ENCODE measurements at places on chromosomes 7 and 10.

GRCh38 chr7:113289140-113289740 lies 170.9 kb upstream of the SMIM30 start:
- DNase-seq: no peak

- no peak for DNase-seq
Observed at GRCh38 chr7:2796358-2797352, 47.5 kb downstream of the GNA12 start.

DNA sequence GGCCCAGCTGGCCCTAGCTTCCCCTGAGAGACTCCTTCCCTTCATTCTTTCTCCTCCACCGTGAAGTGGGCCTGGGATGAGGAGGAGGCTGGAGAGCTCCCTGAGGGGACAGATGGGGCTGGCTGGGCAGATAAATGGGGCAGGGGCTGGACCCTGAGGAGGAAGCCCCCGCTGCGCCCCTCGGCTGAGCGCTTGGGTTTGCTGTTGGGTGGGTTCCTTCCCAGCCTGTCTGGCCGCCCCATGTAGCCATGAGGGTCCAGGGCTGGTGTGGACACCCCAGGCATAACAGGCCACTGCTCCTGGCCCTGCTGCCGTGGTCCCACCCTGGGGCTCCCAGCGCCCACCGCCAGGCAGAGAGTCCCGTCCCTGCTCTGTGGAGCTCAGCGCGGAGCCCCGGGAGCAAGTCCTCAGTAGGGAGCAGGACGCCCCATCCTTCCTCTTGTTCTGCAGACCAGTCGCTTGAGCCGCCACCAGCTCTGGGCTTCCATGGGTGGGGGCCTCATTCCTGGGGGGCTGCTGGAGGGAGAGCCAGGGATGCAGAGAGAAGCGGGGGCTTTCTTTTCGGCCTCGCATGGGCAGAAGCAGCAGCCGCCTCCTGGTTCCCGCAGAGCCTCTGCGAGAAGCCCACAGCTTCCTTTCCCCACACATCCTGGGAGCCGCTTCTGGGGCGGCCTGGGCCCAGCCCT lies 266.4 kb upstream of the TCERG1L start:
- DNase-seq: no peak

GRCh38 chr7:151005566-151005965 lies 14.7 kb downstream of the NOS3 start:
- DNase-seq: no peak

GRCh38 chr7:18345641-18346234 lies 149.8 kb upstream of the HDAC9 start:
- DNase-seq: no peak

DNA sequence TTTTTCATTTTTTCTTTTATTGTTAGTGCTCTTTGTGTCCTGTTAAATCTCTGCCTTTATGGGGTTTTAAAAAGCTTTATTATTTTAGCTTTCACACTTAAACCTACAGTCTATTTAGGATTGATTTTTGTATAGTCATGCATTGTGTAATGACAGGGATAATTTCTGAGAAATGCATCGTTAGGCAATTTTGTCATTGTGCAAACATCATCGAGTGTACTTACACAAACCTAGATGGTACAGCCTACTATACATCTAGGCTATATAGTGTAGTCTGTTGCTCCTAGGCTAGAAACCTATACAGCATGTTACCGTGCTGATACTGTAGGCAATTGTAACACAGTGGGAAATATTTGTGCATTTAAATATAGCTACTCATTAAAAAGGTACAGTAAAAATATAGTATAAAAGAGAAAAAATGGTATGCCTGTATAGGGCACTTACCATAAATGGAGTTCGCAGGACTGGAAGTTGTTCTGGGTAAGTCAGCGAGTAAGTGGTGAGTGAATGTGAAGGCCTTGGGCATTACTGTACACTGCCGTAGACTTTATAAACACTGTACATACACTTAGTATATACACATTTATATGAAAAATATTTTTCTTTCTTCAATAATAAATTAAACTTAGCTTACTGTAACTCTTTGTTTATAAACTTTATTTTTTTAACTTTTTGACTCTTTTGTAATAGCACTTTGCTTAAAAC lies 16.0 kb downstream of the UBE2D1 start:
- DNase-seq: no peak

GRCh38 chr10:117112220-117112619 lies 25.9 kb downstream of the VAX1 start:
- DNase-seq: no peak

GRCh38 chr10:23391821-23392220 lies 47.1 kb upstream of the OTUD1 start:
- peak; percentile 4 for DNase-seq

GRCh38 chr10:86846088-86846487 lies 89.7 kb downstream of the BMPR1A start:
- DNase-seq: no peak

DNA sequence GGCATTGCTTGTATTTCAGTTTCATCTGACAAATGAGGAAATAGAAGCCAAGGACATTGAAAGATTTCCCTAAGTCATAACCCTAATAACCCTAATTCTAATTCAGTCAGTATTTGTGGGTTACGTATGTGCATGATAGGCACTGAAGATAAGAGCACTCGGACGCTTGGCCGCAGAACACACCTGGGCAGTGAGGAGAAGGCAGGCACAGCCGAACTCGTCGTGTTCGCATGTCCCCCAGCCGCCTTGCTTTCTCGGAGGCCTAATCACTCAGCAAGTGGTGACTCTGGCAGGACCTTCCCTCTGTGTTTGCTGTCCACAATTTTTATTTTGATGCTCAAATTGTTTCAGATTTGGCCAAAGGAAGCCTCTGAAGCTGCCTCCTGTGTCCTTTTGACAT lies 23.7 kb downstream of the HKDC1 start:
- DNase-seq: no peak

DNA sequence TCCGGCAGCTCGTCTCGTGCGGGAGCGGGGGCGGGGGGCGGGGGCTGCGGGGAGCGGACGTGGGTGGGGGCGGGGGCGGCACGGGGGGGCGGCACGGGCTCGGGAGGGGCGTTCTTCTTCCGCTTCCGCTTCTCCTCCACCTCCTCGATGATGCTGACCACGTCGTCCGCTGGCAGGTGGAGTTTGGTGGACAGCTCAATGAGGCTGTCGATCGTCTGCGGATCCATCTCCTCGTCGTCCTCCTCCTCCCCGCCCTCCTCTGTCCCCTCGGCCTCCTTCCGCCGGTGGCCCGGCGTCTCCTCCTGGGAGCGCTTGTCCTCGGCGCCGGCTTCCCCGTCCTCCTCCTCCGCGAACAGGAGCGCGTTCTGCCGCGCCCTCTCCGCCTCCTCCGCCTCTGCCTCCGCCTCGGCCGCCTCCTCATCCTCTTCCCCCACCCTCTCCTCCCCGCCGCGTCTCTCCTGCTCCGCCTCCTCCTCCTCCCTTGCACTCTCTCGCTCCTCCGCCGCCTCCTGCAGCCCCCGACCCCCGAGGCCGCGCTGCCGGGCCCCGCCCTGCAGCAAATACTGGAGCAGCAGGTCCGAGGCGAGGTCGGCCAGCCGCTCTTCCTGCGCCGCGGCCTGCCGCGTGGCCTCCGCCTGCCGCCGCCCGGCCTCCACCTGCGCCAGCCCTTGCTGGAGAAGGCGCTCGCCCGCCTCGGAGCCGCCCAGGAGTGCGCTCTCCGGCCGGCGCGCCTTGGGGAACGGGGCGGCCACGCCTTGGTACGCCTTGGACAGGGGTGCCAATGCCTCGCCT lies 1.9 kb downstream of the VGF start:
- no peak for DNase-seq

- no peak for DNase-seq
Observed at GRCh38 chr10:128377988-128378387, 251.8 kb upstream of the MKI67 start.

- no peak for DNase-seq
Observed at GRCh38 chr10:33249659-33250345, 84.7 kb downstream of the NRP1 start.

GRCh38 chr7:90723866-90724265 lies 127.7 kb downstream of the CDK14 start:
- DNase-seq: no peak

GRCh38 chr7:106354822-106355221 lies 70.0 kb upstream of the NAMPT start:
- DNase-seq: no peak

GRCh38 chr10:122373108-122373507 lies 1.4 kb upstream of the PLEKHA1 start:
- no peak for DNase-seq

GRCh38 chr10:114502074-114502473 lies 97.8 kb upstream of the AFAP1L2 start:
- no peak for DNase-seq

DNA sequence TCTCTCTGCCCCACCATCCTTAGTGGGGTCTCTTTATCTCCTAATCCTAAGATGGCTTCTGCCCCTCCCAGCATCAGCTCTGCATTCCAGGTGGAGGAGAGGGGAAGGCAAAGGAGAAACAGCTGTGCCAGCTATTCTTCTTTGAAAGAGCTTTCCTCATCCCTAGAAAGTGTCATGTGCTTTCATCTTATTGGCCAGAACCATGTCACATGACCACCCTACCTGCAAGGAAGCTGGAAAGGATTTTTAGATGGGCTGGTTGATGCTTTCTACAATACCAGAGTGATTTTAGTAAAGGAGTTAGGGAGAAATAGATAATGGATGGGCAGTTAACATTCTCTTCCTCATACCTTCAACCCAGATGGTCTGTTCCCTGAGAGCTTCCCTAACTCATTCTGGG lies 141.1 kb downstream of the INSYN2A start:
- DNase-seq: no peak

- no peak for DNase-seq
Observed at GRCh38 chr7:128456255-128456725, 612 bp downstream of the HILPDA start.

DNA sequence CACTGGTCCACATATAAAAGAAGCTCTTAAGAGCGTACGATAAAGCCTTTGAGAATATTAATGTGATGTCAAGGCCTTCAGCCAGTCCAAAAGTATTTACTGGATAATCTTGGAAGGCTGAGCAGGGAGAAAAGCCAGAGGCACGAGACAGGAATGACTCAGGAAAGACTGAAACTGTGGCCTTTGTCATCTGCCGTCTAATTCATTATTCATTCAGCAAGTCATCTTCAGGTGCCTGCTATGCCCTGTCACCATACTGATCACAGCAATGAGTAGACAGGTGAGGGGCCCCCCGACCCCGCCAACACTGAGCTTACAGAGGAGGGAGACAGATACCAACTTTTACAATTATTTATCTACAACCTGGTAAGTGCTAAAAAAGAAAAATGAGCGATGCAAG lies 78.9 kb downstream of the VOPP1 start:
- DNase-seq: no peak

GRCh38 chr7:156151078-156151477 lies 338.8 kb upstream of the SHH start:
- no peak for DNase-seq
